ENCODE measurements at places on chromosomes 3 and 15.

GRCh38 chr15:29113336-29114220 is 156.0 kb downstream of the NSMCE3 start:
- DNase-seq, result no peak

DNA sequence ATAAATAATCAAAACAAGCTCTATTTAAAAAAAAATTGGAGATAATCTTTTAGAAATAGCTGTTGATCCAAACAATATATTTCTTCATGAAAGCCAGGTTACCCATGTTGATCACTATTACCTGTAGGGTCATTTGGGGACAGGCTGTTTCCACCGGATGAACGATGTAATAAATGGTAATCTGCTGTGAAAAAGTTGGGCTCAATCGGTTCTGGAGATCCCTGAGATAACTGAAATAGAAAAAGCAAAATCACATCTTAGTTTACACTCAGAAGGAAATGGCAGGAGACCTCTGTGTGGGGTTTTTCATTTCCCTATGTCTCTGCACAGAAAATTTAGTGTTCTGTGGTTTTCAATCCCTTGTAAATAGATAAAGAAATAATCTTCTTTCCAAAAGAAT is 249.5 kb downstream of the NEK10 start:
- DNase-seq, result no peak

- DNase-seq, result no peak
These were observed 888.0 kb downstream of the NTRK3 start for GRCh38 chr15:87368511-87368910.

GRCh38 chr15:64842986-64843561 is 1.4 kb downstream of the PLEKHO2 start:
- DNase-seq, result no peak

DNA sequence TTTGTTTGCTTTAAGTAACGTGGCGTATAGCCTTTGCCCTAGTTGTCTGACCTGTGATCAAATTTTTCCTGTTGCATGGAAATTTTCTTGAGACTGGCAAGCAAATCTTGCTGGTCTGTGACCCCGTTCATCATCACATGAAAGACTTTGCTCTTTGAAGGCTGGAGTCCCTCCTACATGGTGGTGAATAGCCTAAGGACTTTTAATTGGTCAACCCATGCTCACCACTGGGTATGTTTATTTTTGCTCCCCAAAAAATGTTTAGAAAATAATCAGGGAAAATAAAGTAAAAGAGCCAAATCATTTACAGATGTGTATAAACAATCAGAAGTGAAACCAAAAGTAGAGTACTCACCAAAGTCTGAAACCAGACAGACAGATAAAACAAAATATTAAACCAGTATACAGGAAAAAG is 1075.3 kb upstream of the ALCAM start:
- DNase-seq, result no peak

DNA sequence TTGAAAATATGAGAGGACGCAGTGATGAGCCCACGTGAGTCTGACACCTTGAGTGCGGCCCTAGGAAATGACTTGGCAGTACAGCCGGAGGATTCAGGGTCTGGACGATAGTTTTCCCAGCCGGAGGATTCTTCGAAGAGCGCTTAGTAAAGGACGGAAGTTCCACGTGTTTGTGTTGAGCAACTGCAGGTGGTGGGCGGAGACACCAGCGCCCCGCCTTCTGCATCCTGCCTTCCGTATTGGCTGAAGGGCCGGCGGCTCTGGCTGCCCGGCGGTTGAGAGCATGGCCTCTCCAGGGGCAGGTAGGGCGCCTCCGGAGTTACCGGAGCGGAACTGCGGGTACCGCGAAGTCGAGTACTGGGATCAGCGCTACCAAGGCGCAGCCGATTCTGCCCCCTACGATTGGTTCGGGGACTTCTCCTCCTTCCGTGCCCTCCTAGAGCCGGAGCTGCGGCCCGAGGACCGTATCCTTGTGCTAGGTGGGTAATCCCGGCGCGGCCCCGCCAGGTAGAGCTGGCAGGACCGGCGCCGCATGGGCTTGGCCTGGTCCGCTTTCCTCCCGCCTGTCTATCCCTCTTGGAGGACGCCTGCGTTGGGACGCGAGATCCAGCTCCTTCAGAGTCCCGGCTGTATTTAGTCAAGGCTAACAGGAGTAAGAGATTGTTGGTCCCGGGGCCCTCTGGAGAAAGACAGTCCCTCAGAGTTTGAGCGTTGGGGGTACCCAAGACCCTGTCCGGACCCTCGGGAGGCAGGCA is at the start of gene EEF1AKMT4:
Gene EEF1AKMT4, plus strand, starts transcription at position 261 of the 755 bp plus-strand sequence. Its CDS starts 23 bp downstream, at position 284.
- peak; percentile 92 for DNase-seq

GRCh38 chr3:189703865-189704264 is 72.7 kb downstream of the TP63 start:
- no peak for DNase-seq

DNA sequence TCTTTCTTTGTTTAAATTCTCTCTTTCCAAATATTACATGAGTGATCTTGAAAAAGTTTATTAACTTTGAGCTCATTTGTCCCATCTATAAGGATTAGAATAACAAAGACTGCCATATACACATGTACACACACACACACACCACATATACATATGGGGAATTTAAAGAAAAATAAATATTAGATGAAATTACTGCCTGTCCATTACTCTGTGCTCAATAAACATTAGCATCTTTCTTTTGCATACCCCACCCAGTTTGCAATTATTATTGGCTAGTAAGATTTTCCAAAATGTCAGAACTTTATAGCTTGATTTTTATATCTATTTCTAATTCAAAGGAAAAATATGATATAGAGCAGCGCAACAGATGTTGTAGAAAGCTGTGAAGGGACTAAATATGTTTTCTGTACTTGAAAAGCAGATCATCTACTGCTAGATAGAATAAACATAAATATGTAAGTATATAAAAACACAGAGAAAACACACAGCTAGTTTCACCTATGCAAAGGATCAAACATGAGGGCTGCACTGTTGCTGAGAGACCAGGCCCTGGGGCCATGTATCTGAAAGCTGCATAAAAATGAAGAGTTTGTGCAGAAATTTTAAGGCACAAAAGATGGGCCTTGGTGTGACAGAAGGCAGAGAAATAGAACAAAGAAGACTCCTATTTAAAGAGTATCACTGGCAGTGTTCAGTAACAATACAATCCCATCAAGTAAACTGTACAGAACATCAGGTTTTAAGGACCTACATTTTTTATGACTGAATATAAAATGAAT is 114.2 kb upstream of the NECTIN3 start:
- no peak for DNase-seq

- no peak for DNase-seq
These were observed 32.7 kb downstream of the TNK2 start for GRCh38 chr3:195875482-195876236.

GRCh38 chr3:51799879-51800749 is 21.1 kb upstream of the IQCF6 start:
- no peak for DNase-seq

DNA sequence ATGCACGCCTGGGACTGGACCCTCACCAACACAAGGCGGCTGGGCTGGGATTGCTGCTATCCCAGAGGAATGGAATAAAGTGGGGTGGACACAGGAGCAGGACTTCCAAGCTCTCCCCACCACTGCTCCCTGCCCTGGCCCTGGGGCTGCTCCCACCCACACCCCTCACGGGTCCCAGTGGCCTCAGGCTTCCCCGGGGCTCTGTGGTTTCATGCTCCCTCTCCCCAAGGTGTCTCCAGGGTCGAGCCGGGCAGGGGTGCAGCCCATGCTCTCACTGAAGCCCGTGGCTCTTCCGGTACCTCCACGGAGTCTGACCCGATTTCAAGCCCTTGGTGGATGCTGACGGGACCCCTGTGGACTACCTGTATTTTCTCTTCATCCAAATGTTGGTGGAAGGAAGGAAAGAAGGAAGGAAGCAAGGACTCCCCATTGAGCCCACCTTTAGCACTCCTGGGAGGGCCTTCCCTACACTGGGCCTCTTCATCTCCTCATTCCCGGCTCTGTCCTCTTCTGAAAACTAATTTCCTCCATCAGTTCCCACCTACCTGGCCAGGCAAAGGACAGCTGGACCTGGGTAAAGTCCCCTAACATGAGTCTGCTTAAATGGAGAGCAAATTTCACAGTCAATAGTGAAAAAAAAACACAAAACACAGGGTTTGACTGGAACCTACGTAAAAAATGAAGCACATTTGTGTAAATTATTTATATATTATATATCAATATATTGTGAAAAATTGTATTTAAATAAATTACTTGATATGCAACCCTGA is 44.0 kb upstream of the PCSK6 start:
- no peak for DNase-seq

GRCh38 chr15:25226360-25226759 is 212.5 kb downstream of the UBE3A start:
- no peak for DNase-seq

DNA sequence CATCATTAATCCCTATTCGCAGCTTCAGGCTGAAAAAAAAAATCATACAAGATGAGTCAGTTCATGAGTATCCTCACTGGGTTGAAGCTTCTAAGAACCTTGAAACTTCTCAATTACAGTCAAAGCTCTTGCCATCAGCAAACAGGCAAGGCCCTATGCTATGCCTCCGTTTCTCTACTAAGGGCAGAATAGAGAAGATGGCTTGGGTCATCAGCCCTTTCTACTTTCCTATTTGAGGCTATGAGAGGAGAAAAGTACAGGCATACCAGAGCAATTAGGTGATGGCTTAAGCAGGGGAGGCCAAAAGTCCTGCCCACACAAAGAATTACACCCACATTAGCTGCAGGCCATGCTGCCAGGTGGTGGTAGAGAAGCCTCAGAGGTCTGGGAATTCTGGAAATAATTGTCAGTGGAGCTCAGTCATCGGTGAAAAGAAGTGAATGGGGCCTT is 89.0 kb downstream of the MRPL46 start:
- no peak for DNase-seq

- DNase-seq, result no peak
These were observed 43.1 kb downstream of the THRB start for GRCh38 chr3:24451461-24452099.

GRCh38 chr3:114178770-114179368 is at the start of gene DRD3:
Gene DRD3, minus strand, starts transcription at chr3:114179052. Its CDS starts 7,060 bp downstream, at chr3:114171992.
- DNase-seq, result no peak

DNA sequence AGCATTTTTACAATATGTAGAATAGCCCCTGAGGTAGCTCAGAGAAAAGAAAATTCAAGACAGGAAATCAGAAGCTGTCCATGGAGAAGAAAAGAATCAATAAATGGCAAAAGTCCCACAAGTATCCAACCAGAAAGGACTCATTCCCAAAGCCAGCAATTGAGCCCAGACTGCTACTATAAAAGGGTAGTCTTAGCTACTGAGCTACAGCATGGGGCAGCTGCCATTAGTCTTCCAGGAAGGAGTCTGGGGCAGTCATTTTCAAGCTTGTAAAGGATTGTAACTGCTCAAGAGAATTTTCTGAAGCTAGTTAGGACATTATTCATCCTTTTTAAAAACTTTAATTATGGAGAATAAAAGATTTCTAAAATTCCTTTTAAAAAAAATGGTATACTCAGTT is 10.5 kb downstream of the LEKR1 start:
- DNase-seq, result no peak

GRCh38 chr3:190384309-190384756 is 3.6 kb upstream of the CLDN16 start:
- DNase-seq, result peak; percentile 13

DNA sequence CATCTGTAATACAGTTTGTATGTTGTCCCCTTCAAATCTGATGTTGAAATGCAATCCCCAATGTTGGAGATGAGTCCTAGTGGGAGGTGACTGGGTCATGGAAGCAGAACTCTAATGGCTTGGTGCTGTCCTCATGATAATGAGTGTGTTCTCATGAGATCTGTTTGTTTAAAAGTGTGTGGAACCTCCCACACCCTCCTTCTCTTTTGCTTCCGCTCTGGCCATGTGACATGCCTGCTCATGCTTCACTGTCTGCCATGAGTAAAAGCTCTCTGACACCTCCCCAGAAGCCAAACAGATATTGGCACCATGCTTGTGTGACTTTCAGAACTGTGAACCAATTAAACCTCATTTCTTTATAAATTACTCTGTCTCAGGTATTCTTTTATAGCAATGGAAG is 794.0 kb upstream of the CFAP20DC start:
- DNase-seq, result no peak

GRCh38 chr3:113051787-113052186 is 61.0 kb downstream of the GTPBP8 start:
- no peak for DNase-seq

DNA sequence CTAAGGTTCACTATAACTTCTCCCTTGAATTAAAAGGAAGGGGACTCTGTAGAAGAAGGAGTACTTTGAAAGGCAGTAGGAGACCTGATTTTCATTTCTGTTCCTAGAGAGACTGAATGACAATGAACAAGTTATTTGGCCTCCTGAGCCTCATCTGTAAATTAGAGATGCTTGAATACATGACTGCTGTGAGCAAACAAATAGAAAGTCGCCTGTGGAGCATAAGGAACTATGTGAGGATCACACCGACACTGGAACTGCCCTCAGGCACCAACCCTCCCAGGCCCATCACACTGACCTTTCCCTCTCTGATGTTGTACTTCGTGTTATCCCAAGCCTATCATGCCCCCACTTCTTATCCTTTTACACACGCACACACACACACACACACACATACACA is 48.6 kb downstream of the IMPG2 start:
- no peak for DNase-seq

DNA sequence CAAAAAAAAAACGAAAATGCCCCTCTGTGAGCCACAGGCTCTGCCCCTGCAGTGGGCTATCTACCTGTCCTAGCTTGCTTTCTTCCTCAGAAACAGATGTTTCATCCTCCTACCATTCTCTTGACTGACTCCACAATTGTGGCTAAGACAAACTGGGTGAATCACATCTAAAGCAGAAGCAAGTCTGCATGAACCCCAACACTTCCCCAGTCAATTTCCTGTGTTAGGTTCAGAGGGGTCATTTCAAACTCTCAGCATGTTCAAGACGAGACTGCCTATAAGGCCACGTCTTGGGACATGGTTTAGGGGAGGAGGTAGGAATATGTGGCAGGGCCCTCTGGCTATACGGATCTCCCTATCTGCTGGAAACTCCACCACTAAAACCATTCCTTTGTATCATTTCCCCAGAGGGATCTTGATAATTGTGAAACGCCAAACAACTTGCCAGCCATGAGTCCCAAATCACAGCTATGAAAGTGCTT is 28.6 kb upstream of the ANKDD1A start:
- peak; percentile 63 for DNase-seq

- no peak for DNase-seq
These were observed 16.8 kb downstream of the CACNA1D start for GRCh38 chr3:53511246-53511645.

- DNase-seq, result no peak
These were observed 547.6 kb downstream of the FOXP1 start for GRCh38 chr3:71035886-71036285.

DNA sequence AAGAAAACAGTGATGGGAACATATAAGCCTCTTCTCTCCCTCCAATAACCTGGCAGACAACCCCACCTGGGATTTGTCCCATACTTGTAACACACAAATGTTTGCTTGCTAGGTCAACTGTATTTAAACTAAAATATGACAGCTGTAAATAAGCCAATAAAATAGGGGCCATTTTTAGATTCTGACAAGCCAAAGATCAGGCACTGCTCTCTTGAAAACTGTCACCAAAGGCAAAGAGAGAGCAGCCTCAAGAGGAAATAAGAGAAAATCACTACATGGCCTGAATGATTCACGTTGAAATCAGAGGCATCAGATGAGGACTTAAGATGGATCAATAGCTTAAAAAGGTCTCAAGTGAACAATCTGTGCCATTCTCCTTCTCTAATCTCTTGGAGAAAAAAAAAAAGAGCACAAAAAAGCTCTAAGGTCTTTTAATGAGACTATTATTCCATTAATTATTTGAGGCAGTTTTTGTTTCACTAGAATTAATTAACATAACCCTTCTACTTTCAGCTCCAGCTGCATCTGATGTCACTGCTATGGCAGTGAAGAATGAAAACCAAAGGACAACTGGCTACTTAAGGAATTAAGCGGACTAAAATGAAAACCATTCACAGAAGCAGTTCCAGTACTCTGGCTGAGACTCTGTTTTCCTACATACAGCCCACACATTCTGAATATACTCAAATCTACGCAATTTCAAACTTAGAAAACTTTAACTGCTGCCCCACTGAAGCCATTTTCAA is 19.0 kb downstream of the MYO5A start:
- DNase-seq, result no peak

All from GM19239 (cell line).